ENCODE measurements at places on chromosomes 2 and 18.

- DNase-seq, result no peak
Measured at GRCh38 chr18:2143636-2144035, 427.7 kb downstream of the METTL4 start.

GRCh38 chr18:62140259-62140658, 46.6 kb downstream of the PIGN start:
- DNase-seq, result no peak

- DNase-seq, result no peak
Measured at GRCh38 chr2:135829378-135830135, 7.4 kb downstream of the LCT start.

DNA sequence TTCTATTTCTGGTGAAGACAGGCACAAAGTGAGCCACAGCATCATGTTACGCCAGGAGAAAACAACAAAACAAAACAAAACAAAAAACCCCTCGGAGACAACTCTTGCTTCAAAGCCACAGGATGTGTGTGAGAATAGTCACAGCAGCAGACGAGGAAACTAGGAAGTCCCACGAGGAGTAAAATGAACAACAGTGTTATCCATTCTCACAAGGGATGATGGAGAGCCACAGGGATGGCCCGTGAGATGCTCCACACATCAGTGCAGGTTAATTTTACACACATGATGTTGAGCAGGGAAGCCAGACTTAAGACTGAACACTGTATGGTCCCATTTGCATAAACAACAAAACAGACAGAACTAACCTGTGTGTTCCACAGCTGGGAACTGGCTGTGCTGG, 128.5 kb upstream of the TMEM18 start:
- DNase-seq, result no peak

DNA sequence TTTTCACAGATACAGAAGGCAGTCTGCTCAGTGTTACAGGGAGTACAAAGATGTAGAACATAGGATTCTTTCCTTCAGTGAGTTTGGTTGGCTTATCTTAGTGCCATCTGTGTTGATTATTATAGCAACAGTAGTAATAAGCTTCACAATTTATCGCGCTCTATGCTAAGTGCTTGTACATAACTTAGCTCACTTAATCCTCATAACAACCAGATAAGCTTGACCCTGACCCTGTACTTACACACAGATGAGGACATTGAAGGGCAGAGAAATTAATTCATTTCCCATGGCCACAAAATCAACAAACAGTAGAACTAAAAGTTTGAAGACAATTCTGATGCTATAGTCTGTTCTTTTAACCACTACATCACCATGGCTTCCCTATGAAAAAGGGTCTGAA, 121.8 kb downstream of the SPHKAP start:
- DNase-seq, result no peak

DNA sequence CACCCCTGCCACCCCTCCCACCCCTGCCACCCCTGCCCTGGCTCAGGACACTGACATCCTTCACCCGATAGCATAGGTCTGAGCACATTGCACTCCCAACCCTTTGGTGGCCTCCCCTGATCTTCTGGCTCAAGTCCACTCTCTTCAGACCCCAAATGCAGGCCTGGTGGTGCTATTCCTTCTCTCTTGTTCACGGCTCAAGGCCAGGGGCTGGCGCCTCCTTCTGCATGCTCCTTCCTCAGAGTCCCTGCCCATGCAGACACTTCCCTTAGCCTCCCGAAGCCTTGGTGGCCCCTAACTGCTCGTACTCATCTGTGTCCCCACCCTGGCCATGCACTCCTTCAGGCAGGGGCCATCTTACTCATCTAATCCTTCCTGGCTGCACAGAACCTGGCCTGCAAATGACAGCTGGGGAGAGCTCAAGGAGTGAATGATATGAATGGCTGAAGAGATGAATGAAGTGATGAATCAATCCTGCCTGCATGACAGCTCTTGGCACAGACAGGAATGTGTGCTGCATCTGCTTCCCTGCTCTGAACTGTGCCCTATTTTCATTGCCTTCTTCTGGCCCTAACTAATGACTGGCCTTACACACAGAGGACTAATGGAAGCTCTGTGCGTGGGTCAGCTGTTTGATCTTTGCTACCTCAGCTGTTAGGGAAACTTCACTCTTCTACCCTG, 290.8 kb downstream of the DYSF start:
- peak; percentile 64 for DNase-seq

GRCh38 chr18:78239090-78239457, 740.5 kb upstream of the SALL3 start:
- DNase-seq, result no peak

GRCh38 chr2:25112113-25112512, 56.3 kb downstream of the POMC start:
- DNase-seq, result no peak

All from M059J (cell line).